ENCODE measurements at places on chromosomes 5 and 9. TPM values are rescaled to one million over a fixed set of nuclear protein-coding genes. Genes with fewer than 3 reads are reported as not detected.

The BTNL9 gene
- 0.11 TPM for polyA plus RNA-seq

The CERCAM gene
- polyA plus RNA-seq = 117 TPM

The NEUROG1 gene
- polyA plus RNA-seq = not detected

The CCDC180 gene
- polyA plus RNA-seq = 1.3 TPM

The FLT4 gene
- polyA plus RNA-seq = 1.3 TPM

The FBXW11 gene
- polyA plus RNA-seq = 26.7 TPM

The MED27 gene
- polyA plus RNA-seq = 38.0 TPM

The SPINK1 gene
- polyA plus RNA-seq = 2,511 TPM

The TAF11L10 gene
- not detected for polyA plus RNA-seq

The EPB41L4B gene
- 12.2 TPM for polyA plus RNA-seq

The HAVCR2 gene
- polyA plus RNA-seq = 0.92 TPM

The C9orf43 gene
- polyA plus RNA-seq = 0.69 TPM

The PCDHB3 gene
- polyA plus RNA-seq = 1.5 TPM

All from hepatocyte (in vitro differentiated cells).